Spleen (tissue), 13 donors: ENCODE measurements at places on chromosomes 1 and 21. TPM values are rescaled to one million over a fixed set of nuclear protein-coding genes. Genes with fewer than 3 reads are reported as not detected.

DNA sequence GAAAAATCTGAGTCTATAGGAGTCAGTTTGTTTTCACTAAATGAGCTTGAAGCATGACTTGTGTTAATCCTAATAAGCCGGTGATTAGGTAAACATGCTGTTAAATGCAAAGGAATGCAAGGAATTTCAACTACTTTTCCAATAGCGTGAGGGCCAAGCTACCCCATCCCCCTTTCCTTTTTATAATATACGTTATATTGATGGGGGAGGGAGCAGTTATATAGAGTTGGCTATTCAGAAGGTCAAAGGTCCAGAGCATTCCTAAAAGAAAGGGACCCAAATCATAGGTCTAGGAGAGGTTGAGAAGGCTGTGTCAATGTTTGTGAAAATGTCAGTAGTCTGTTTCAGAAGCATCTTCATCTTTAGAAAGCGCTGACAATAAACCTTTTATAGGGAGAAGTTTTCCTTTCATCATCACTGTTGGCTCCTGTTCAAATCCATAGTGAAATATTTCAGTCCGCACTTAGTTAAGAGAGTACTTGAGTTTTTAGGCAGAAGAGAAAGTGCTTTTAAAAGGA, 3.8 kb downstream of the CCN1 start:
- no peak for DNase-seq

DNA sequence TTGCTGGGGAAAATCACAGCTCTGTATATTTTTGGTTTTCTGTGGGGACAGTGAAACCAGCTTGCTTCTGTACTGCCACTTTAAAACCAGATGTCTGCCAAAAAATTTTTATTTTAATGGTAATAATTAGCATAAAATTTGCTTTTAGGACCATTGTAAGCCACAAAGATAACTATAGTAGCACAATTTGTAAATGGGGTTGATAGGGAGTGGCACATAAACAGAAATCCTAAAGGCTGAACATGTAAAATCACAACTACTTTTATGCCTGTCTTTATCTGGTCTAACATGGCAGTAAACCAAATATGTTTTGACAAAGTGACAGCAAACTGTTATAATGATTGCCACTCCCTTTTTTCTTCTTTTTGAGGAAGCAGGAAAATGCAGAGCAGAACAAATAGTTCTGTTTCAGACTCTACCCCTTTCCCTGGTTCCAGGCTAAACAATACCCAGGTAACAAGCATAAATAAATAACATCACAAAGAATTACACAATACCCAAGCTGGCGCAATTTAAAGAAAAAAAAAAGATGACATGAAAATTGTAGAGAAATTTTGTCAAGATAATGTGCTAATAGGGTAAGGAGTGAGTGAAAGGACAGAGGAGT, 24.0 kb upstream of the CCDC181 start:
- no peak for DNase-seq

GRCh38 chr1:110523011-110523410, 4.0 kb upstream of the KCNA10 start:
- DNase-seq, result no peak

GRCh38 chr1:87435484-87435883, 106.8 kb downstream of the LMO4 start:
- DNase-seq, result no peak

Gene LMX1A
- not detected for total RNA-seq
